ENCODE measurements at places on chromosomes 2 and 18.

GRCh38 chr2:177721818-177722567 lies 329.4 kb downstream of the AGPS start:
- DNase-seq: no peak

DNA sequence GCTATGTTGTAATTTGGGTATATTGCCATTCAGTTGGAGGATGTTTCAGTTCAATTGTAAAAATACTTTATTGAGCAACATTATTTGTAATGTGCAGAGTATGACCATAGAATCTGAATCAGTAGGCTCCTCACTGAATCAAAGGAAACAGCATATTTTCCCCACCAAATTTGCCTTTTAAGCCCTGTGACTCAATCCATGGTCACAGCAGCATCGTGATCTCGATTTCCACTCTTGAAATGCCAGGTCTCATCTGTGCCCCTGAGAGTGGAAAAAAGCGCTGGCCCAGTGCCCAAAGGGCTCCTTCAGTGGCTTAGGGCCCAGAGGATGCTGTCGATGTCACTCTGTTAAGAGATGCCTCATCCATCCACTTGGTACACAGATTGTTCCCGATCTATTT lies 57.5 kb downstream of the FHOD3 start:
- DNase-seq: no peak

GRCh38 chr2:64462940-64463700 lies 9.2 kb downstream of the LGALSL start:
- no peak for DNase-seq

DNA sequence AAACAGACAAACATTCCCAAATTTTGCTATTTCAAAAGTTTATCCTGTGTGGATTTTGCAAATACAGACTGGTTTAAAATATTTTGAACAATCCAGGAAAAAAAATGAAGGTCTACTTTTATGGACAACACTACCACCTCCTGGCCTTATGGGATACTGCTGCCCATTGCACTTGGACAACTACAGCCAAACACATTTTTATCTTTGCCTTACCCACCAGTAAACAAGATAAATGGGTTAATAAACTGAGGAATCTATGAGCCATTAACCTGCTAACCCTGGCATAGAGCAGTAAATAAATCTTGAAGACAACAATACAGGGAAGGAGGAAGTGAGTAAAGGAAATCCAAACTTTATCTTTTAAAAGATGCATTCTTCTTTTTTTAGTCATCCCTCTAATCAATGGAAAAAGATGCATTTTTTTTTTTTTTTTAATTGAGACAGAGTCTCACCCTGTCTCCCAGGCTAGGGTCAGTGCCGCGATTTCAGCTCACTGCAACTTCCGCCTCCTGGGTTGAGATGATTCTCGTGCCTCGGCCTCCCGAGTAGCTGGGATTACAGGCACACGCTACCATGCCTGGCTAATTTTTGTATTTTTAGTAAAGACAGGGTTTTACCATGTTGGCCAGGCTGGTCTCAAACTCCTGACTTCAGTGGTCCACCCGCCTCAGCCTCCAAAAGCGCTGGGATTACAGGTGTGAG lies 2.1 kb upstream of the SPIRE1 start:
- DNase-seq: peak; percentile 57

DNA sequence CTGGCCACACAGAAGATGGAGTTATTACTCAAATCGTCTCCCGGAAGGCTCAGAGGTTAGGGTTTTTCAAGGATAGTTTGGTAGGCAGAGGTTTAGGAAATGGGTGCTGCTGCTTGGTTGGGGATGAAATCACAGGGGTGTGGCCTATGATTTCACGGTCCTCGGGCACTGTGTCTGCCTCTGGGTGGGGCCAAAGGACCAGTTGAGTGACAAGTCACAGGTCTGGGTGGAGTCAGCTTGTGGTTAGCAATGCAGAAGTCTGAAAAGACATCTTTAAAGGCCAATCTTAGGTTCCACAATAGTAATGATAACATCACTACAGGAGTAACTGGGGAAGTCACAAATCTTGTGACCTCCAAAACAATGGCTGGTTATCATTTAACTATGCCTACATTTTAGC lies 387.8 kb downstream of the ZNF521 start:
- no peak for DNase-seq

DNA sequence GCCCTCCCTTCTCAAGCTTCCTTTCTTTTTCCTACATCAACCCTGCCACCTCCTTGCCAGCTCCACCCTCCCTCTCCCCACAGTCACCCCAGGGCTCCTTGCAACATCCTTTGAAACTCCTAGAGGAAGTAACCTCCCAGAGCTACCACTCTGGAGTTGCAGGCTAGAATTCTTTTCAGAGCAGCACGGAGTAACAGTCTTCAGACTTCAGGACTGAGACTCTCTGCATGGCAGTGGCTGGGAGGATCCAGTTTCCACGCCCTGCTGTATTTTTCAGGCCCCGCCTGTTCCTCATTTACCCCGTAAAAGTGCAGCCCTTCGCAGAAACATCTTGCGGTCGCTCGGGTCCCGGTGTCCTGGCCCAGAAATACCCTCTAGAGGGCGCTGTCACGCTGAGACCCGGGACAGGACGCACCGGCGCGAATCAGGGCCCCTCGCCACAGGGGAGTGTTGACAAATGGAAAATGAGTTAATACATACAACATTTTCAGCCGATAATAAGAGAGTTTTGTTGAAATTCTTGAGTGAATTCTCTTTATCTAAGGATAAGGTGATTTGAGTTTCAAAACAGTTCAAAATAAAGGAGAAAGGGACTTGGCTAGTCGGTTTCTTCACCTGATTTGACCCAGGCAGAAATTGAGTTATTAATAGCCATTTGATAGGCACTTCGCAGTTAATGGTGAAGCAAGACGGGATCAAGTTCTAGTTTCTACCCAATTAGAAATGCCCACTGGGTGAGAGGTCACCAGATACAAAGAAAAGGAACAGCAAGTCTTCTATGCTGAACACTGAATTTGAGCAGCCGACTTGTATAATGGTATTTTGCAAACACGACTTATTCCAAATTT lies 18.5 kb upstream of the NTSR2 start:
- peak; percentile 41 for DNase-seq

Measured in SW 1271 (cell line).